ENCODE measurements at places on chromosomes 11 and 22.

- no peak for DNase-seq
These were observed 122.7 kb downstream of the FCHSD2 start for GRCh38 chr11:73019449-73019848.

GRCh38 chr11:10197091-10197490, 96.9 kb downstream of the SBF2 start:
- DNase-seq = no peak

- no peak for DNase-seq
These were observed 239.5 kb downstream of the ST3GAL4 start for GRCh38 chr11:126594921-126595367.

- DNase-seq = no peak
These were observed 38.2 kb downstream of the OR2AG2 start for GRCh38 chr11:6733326-6734275.

DNA sequence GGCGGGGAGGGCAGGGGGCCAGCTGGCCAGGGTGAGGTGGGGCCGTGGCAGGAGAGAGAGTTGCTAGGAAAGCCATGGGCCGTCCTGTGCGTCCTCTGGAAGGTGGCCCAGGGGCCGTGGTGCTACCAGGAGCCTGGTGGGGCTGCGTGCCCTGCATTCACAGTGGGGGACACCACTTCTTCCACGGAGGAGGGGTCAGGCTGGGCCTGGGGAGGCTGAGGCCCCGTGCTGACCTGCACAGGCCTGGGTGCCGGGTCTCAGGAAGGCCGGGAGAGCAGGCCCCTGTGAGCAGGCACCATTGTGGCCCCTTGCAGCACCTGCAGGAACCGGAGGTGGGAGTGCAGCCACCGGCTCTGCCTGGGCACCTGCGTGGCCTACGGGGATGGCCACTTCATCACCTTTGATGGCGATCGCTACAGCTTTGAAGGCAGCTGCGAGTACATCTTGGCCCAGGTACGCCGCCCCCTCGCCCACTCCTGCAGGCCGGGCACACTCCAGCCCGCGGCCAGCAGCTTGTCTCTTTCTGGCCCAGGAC, 12.0 kb downstream of the MUC5B start:
- no peak for DNase-seq

DNA sequence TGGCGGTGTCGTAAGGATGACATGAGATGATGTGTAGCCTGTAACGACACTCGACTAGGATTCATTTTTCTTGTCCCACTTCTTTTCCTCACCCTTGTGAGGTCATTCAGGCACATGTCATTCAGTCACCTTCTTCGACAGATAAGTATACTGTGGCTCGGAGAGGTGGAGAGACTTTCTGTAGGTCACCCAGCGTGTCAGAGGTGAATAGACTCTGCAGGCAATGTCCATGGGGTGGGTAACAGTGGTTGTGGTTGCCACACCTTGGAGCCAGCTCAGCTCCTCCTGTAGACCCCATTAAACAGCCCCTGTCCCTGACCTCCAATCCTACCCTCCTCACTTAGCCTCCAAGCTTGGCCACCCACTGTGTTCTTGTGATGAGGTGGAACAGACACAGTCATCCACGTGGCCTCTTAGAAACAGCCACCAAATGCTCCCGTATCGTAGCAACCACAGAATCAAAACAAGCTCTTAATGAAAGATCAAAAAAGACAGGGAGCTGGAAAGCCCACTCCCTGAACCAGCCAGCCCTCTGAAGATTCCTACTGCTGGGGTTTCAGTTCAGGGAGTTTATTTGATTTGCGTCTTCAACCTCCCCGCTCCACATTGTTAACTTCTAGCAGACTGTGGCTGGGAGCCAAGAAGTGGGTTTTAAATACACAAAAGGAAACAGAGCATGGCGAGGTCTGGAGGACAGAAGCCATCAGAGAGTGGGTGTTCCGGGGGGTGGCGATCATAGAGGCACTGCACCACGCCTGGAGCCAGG, 89.0 kb upstream of the GRK3 start:
- DNase-seq = peak; percentile 31

GRCh38 chr22:40525250-40525884, 111.2 kb downstream of the MRTFA start:
- no peak for DNase-seq

DNA sequence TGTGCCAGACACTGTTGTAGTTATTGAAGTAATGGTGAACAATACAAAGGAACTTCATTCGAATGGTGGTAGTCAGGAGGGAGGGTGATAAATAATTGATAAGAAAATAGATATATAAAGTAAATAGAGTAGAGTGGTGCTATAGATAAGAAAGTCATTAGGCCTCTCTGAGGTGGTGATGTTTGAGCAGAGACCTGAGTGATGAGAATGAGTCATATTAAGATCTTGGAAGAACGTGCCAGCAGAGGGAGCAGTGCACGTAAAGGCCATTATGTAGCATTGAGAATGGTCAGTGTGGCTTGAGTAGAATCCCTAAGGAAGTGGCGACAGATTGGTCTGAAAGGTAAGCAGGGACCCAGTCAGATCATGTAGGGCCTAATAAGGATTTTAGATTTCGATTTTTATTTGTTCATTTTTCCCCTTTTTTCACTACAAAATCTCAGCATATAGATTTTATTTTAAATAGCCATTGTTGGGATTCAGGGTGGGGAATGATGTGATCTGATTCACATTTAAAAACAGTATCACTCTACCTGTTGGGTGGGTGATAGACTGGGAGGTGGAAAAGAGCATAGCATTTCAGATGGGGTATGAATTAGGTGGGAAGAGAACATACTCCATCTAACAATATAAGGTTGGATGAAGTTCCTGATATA, 44.7 kb downstream of the CCDC90B start:
- DNase-seq = peak; percentile 64

DNA sequence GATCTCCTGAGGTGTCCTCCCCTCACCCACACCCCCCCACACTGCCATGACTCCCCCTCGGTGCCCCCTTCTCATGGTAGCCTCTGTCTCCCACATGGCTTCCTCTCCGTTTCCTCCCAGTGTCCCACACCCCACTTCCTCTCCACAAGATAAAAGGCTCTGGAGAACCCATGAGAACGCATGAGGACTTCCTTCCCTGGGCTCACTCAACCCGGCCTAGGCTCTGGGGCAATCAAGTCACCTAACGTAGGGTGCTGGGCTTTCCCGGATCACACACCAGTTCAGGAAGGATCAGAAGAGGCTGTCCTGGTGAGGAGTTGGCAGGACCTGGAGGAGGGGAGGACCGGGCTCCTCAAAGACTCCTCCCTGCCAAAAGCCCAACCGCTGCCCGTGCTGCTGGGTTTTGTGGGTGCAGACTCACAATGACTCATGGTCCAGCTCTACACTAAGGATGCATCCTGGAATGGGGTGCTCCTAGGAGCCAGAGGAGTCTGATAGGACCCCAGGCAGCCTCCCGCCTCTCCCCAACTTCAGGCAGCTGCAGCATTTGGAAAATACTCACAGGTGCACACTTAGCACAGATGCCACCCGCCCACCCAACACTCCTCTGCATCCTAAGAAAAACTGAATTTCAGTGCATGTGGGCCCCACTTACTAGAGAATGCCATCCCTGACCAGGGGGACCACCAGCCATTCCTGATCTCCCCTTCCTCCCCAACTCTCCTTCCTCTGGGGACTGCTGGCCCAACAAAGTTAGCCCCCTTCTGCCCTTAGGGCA, 21.0 kb downstream of the SLC22A12 start:
- DNase-seq = no peak

DNA sequence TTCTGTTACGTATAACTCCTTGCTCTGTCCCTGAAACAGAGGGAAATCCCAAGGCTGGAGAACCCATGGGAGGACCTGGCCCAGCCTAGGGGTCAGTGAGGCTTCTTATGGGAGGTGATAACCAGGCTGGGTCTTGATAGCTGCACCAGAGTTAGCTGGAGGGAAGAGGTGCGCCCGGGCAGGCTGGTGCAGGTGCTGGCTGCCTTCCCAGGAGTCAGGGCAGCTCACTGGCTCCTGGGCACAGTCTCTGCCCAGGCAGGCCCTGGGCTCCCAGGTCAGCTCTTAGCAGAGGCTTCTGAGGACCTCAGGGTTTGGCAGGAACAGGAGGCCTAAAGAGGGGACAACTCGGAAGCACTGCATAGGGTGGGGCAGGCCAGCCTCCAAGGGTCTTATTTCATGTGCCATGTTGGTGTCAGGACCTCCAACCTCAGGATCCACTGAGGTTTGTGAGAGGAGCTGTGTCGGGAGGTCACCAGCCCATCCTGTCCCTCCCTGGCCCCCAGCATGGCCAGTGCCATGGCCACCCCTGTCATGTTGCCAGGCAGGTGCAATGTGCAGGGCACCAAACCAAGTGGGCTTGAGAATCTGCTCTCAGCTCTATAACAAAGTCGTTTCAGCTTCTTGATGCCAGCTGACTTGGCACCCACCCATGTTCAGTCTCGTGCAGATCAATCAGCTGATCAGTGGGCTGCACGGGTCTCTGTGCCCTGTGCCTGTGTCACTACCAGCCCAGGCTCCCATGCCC, 20.5 kb upstream of the CELSR1 start:
- no peak for DNase-seq

DNA sequence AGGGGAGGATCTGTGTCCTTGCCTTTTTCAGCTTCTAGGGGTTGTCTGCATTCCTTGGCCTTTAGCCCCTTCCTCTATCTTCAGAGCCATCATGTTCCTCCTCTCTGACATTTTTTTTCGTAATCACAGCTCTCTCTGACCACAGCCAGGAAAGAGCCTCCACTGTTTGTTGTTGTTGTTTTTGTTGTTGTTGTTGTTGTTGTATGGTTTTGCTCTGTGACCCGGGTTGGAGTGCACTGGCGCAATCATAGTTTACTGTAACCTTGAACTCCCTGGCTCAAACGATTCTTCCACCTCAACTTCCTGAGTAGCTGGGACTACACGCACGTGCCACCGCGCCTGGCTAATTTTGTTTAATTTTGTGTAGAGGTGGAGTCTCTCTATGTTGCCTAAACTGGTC, 55.3 kb upstream of the KCNQ1OT1 start:
- no peak for DNase-seq

DNA sequence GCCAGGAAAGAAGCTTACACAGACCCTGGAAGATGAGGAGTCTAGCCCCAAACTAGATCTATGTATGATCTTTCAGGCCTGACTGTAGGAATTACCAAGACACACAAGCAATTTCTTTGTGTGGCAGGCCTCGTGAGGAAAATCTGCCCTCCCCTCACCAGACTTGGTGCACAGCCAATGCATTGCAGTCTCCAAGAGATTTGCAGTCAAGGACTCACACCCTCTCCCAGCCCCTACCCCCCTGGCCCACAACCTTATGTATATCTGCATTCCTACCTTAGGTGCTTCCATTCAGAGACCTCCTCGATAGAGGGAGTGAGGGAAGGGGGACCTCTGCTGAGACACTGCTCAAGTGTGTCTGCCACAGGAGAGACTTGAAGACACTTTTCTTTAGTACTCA, 9.8 kb downstream of the OR8B12 start:
- DNase-seq = no peak

DNA sequence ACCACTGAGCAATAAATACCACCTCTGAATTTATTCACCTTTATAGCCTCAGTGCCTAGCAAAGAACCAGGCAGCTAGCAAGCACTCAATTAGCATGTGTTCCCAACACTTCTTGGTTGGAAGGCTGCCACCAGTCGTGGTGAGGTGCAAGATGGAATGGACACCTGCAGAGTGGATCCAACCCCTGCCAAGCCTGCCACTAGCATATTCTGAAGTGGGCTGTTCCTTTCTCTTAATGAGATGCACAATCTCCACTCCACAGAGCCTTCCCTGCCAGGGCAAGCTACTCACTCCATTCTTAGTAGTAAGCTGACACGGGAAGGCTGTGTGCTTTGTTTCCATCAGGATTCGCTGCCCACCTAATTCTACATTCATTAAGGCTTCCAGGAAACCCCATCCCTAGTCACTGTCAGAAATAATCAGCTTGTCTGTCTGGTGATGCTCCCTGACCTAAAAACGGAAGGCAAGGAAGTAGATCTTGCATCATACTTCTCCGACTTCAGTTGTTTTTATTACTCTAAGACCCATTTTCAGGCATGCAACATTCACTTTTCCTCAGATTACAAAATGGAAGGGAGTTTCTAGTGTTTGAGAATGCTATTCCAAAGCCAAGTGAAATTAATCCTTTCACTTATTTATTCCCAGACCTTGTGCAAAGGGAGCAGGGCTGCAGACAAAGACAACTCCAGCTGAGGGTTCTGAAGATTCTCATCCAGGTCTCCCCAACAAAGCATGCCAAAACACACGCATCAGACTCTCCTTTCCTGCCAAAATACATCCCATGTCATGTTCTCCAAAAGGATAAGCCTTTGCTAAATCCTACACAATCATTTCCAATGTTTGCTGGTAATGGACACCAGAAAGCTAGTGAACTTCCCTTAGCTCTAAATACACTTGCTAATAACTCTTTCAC, 128.0 kb downstream of the TENM4 start:
- no peak for DNase-seq

- DNase-seq = no peak
These were observed 2.7 kb upstream of the POLDIP3 start for GRCh38 chr22:42617155-42617983.

GRCh38 chr22:33920197-33920540, at the start of gene LARGE1:
TSS of gene LARGE1 (minus strand) at chr22:33920476.
- peak; percentile 18 for DNase-seq

DNA sequence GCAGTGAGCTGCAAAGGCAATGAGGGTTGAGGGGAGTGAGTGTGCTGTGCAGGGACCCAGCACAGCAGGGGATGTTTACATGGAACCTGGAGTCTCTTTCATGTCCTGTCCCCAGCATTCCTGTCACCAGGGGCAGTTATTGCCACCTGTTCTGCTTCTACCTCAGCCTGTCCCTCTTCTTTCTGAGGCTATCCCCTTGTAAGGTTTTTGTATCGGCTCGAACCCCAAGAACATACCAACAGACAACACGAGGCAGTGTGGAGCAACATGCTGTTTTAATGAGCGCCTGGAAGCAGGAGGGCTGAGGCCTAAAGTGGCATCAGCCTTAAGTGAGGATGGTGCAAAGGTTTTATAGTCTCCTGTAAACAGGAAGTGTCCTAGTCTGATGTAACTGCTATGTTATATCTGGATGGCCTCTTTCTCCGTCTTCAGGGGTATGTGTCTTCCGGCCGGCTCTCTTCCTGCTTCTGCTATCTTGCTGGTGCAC, 3.9 kb downstream of the SCGB2A2 start:
- DNase-seq = no peak

GRCh38 chr11:18650859-18651557, 16.9 kb upstream of the SPTY2D1 start:
- DNase-seq = no peak

DNA sequence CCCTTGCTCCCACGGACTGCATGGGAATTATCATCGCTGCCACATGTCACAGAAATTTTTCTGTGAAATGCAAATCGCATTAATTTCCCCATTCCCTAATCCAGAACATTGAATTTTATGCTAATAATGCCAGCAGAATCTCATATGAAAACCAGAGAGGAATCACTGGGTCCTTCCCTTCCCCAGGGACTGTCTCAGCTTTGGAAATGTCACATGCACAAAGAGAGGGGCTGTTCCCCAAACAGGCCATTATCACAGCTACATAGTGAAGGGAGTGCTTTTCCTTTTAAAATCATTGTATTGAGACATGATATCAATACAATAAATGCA, 954.5 kb downstream of the BRD1 start:
- no peak for DNase-seq
